RWPE2 (cell line): ENCODE measurements at places on chromosomes 16 and 17.

GRCh38 chr16:67164599-67165061 lies at the start of gene HSF4:
HSF4 (plus strand) TSS chr16:67164745; CDS start chr16:67164812, 67 bp downstream.
- DNase-seq = no peak

GRCh38 chr17:73118139-73118538 lies 25.7 kb upstream of the SLC39A11 start:
- DNase-seq = no peak

DNA sequence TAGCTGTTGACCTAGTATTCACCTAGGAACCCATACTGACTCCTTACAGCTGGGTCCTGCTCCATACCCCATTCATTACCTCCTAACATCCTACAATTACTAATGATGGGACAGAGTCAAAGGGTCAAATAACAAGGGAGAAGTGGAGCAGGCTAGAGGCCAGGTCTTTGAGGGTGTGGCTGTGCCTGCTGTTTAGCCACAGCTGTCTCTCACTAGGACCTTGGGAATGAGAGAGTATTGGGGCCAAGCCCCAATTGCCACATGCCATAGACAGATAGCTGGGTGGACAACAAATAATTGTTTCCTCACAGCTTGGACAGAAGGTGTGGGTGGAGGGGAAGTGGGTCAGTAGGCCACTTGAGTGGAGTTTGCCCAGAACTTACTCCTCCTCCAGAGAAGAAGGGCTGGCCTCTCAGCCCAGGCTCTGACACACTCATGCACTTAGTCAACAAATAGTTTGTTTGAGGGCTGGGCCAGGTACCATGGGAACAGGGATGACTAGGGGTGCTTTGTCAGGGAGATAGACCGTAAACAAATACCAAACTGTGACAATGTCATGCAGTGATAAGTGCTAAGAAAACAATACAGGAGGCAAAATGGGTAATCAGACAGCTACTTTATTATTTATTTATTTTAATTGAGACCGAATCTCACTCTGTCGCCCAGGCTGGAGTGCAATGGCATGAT lies 10.2 kb upstream of the CENPT start:
- peak; percentile 80 for DNase-seq

- DNase-seq = no peak
Measured at GRCh38 chr17:81258292-81258691, 19.2 kb downstream of the NDUFAF8 start.

DNA sequence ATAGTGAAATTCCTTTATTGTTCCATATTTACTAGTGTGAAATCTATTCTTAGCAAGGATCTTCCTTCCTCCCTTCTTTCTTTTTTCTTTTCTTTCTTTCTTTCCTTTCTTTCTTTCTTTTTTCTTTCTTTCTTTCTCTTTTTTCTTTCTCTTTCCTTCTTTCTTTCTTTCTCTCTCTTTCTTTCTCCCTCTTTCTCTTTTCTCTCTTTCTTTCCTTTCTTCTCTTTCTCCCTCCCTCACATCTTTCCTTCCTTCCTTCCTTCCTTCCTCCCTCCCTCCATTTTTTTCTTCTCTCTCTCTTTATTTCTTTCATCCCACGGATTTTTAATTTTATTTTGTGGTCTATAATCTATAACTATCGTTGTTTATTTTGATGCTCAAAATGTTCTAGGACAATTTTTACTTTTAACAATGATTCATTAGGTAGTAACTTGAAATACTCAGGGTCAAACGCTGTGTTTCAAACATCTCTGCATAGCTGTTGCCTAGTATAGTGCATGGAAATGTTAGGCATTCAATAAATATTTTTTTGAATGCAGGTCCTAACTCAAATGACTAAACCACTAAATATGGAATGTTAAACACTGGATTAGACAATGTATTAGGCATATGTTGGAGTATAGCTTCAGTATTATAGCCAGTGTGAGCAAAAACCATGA lies 178.3 kb downstream of the MAP2K6 start:
- no peak for DNase-seq

- no peak for DNase-seq
Measured at GRCh38 chr16:66656547-66656946, 40.0 kb downstream of the CMTM4 start.

DNA sequence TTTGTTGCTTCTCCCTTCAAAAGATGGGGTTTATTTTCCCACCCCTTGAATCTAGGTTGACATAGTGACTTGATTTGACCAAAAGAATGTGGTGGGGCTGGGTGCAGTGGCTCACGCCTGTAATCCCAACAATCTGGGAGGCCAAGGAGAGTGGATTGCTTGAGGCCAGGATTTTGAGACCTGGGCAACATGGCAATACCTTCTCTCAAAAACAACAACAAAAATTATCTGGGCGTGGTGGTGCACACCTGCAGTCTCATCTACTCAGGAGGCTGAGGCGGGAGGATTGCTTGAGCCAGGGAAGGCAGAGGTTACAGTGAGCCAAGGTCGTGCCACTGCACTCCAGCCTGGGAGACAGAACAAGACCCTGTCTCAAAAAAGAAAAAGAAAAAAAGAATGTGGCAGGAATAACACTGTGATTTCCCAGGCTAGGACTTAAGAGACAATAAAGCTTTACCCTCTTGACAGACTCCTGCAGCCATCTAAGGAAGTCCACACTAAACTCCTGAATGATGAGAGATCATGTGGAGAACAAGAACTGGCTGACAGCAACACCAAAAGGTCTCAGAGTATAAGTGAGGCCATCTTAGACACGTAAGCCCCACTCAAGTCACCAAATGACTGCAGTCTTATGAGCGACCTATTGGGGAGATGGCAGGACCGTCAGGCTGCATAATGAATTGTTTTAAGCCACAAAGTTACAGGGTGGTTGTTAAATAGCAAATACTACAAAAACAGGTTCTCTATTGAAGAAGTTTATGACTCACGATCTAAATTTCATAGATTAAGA lies 37.0 kb downstream of the FBXL20 start:
- no peak for DNase-seq
